Hair follicular keratinocyte (primary cell): ENCODE measurements at places on chromosomes 2 and 18. TPM values are rescaled to one million over a fixed set of nuclear protein-coding genes. Genes with fewer than 3 reads are reported as not detected.

DCDC2C gene
- total RNA-seq = not detected in 2 replicates

HOXD10 gene
- not detected in 2 replicates for total RNA-seq

PER2 gene
- total RNA-seq = 3.2 and 6.8 TPM in 2 replicates

MRO gene
- not detected in 2 replicates for total RNA-seq

DTNA gene
- 0.47 and 1.5 TPM in 2 replicates for total RNA-seq

OSBPL6 gene
- total RNA-seq = 10.4 and 11.6 TPM in 2 replicates

MAP3K19 gene
- not detected in 2 replicates for total RNA-seq

SERPINB12 gene
- total RNA-seq = not detected in 2 replicates

PRKAG3 gene
- total RNA-seq = not detected in 2 replicates

LIMS4 gene
- total RNA-seq = not detected in 2 replicates

KIF1A gene
- total RNA-seq = not detected in 2 replicates

FAM161A gene
- 0.70 and 1.6 TPM in 2 replicates for total RNA-seq

CRYGD gene
- total RNA-seq = not detected in 2 replicates

ANKRD36C gene
- 6.7 and 7.3 TPM in 2 replicates for total RNA-seq

CAPN13 gene
- not detected in 2 replicates for total RNA-seq

THUMPD2 gene
- total RNA-seq = 8.2 and 9.3 TPM in 2 replicates

TEX44 gene
- total RNA-seq = not detected in 2 replicates

LOXHD1 gene
- total RNA-seq = not detected in 2 replicates

SNRNP27 gene
- 50.9 and 53.3 TPM in 2 replicates for total RNA-seq

MYO5B gene
- 2.5 and 7.7 TPM in 2 replicates for total RNA-seq

SNORC gene
- total RNA-seq = 0.04 and 1.2 TPM in 2 replicates

CYP27C1 gene
- total RNA-seq = 3.4 and 4.9 TPM in 2 replicates

BOK gene
- 36.3 and 41.2 TPM in 2 replicates for total RNA-seq

ASPRV1 gene
- total RNA-seq = 0.19 and 0.62 TPM in 2 replicates

CFAP65 gene
- total RNA-seq = not detected in 2 replicates

PPP1R1C gene
- 8.6 and 15.3 TPM in 2 replicates for total RNA-seq

CIDEA gene
- 3.9 and 6.5 TPM in 2 replicates for total RNA-seq

POTEC gene
- total RNA-seq = not detected in 2 replicates

LRRTM1 gene
- total RNA-seq = not detected in 2 replicates

SCN1A gene
- total RNA-seq = not detected in 2 replicates

COL4A3 gene
- 0.04 TPM in 1 of 2 replicates, not detected in the other for total RNA-seq

HOXD8 gene
- 1.2 TPM in 1 of 2 replicates, not detected in the other for total RNA-seq

PRSS56 gene
- total RNA-seq = not detected in 2 replicates

CFAP53 gene
- 0.04 and 0.86 TPM in 2 replicates for total RNA-seq

RAX gene
- total RNA-seq = not detected in 2 replicates

ASB1 gene
- total RNA-seq = 13.5 and 26.5 TPM in 2 replicates

MEP1B gene
- not detected in 2 replicates for total RNA-seq
